M059J (cell line): ENCODE measurements at places on chromosomes 12 and 14. TPM values are rescaled to one million over a fixed set of nuclear protein-coding genes. Genes with fewer than 3 reads are reported as not detected.
A peak's percentile ranks its signal among the peaks of the same experiment; 100 is the strongest.

DNA sequence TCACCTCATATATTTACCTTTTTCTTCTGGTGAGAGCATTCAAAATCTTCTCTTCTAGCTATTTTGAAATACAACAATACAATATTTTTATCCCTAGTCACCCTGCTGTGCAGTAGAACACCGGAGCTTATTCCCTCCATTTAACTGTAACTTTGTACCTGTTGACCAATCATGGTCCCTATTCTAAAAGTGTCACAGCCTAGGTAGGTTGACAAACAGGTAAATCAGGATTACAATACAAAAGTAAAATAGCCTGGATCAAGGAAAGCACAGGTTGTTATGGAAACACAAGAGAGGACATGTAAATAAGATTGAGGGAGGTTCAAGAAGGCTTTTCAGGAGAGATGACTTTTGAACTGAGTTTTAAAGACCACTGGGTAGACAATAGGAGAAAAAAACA is 670.9 kb downstream of the DIO2 start:
- DNase-seq, result no peak

The TSPAN8 gene
- total RNA-seq, result 0.64 TPM in 1 of 2 replicates, not detected in the other

The FOXA1 gene
- total RNA-seq, result not detected in 2 replicates

- no peak for DNase-seq
Measured at GRCh38 chr12:92511786-92512185, 191.0 kb upstream of the PLEKHG7 start.

- DNase-seq, result no peak
Measured at GRCh38 chr14:94054401-94054800, 26.6 kb downstream of the DDX24 start.

DNA sequence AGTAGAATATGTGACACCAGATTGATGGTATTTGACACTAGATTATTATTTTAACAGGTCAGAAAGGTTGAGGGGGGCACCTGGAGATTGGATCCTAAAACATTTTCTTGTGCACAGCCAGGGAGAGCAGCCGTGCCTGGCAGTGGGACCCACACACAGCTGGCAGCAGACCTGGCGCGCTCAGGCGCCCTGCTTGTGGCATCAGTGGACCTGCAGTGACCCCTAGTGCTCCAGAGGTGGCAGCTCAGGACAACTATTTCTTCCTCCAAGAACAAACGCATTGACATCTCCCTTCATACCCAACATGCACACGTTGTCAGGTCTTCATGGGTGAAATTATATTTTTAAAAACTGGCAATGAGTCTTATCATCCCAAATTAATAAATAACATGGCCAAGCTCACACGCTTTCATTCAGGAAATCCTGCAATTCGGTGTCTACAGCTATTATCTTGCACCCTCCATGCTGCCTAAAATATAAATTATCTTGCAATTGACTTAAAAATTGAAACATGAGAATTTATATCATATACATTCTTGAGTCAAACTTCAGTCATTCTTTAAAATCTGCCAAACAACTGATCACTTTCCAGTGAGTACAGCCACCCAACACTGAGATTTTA is 7.7 kb upstream of the TMEM132D start:
- peak; percentile 6 for DNase-seq

GRCh38 chr12:81340910-81341309 is 263.0 kb downstream of the ACSS3 start:
- no peak for DNase-seq

DNA sequence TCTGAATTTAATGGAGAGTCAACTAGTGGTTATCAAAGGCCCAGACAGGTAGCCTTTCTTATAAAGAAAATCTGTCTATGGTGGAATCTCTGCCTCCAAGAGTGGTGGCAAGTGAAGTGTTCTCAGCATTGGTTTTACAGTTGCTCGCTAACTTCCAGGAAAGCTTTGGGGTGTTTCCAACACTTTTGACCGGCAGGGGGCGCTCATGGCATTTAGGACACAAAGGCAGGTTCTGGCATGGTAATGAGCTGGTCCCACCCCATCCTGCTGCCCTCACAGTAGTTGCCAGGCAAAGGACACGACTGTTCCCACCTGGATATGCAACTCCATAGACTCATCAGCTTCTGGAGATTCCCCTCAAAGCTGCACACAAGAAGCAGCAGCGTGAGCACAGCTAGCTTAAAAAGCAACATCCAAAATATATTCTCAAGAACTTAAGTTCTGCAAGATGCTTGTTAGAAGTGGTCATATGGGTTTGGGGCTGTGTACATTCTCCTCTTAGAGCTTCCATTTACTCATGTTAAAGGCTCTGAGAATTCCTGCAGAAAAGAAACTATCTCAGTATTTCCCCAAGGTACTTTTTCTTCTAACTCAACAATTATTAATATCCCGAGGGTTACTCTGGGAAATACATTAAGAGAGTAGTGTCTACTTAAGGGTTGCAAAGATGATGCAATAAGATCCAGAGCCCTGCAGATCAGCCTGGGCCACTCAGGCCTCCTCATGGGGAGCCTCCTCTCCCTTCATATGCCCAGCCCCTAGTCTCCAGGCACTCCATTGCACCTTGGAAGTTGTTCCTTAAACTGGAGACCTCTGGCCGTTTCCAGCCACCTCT is 14.8 kb downstream of the PROX2 start:
- peak; percentile 74 for DNase-seq

GRCh38 chr14:35292770-35293561 is 784 bp downstream of the PSMA6 start:
- DNase-seq, result no peak

GRCh38 chr12:127745469-127746212 is 521.3 kb upstream of the TMEM132C start:
- DNase-seq, result no peak

- DNase-seq, result no peak
Measured at GRCh38 chr12:95622879-95623278, 71.6 kb upstream of the USP44 start.

- DNase-seq, result no peak
Measured at GRCh38 chr14:88029500-88029899, 24.6 kb downstream of the GPR65 start.

DNA sequence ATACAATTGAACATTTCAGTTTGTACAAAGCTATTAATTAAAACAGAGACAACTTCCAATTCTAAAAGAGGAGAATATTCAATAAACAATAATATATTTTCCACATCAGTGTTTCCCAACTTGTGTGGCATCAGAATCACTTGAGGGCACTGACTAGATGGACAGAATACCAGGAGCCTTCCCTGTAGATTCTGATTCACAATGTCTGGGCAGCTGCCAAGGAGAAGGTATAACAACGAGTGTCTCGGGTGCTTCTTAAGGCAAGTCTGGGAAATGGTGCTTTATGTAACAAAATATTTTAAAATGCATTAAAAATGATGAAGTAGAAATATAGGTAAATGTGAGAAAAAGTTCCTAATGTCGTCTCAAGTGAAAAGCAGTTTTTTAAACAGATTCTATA is 26.2 kb downstream of the GALC start:
- peak; percentile 27 for DNase-seq

The PHETA1 gene
- 2.3 and 3.9 TPM in 2 replicates for total RNA-seq

- no peak for DNase-seq
Measured at GRCh38 chr14:82094829-82095345, 561.2 kb upstream of the SEL1L start.
